ENCODE measurements at places on chromosomes 6 and 20. TPM values are rescaled to one million over a fixed set of nuclear protein-coding genes. Genes with fewer than 3 reads are reported as not detected.

The CNR1 gene
- total RNA-seq: not detected

The RAB44 gene
- total RNA-seq: under 0.01 TPM

The BPIFB1 gene
- not detected for total RNA-seq

The OR2H1 gene
- total RNA-seq: not detected

The SYCP2 gene
- 1.6 TPM for total RNA-seq

The SFTA2 gene
- total RNA-seq: not detected

The LY6G6C gene
- not detected for total RNA-seq

The TCF15 gene
- total RNA-seq: not detected

The DZANK1 gene
- 1.1 TPM for total RNA-seq
